Psoas muscle (tissue), 8 donors: ENCODE measurements at places on chromosomes 1 and 21. TPM values are rescaled to one million over a fixed set of nuclear protein-coding genes. Genes with fewer than 3 reads are reported as not detected.

PTGER3 gene
- 0.68 TPM for polyA plus RNA-seq

CYYR1 gene
- polyA plus RNA-seq, result 11.6 TPM

ETV3L gene
- not detected for polyA plus RNA-seq

UBE2G2 gene
- 55.3 TPM for polyA plus RNA-seq

RUNX3 gene
- polyA plus RNA-seq, result 0.16 TPM

HAO2 gene
- polyA plus RNA-seq, result not detected

SGIP1 gene
- 0.79 TPM for polyA plus RNA-seq

HORMAD1 gene
- not detected for polyA plus RNA-seq

PYHIN1 gene
- polyA plus RNA-seq, result not detected

LIN28A gene
- not detected for polyA plus RNA-seq

FCGR3A gene
- polyA plus RNA-seq, result 1.8 TPM

MAP10 gene
- 0.84 TPM for polyA plus RNA-seq

VHLL gene
- not detected for polyA plus RNA-seq

NCAM2 gene
- 0.18 TPM for polyA plus RNA-seq

GPR25 gene
- polyA plus RNA-seq, result not detected

EXO5 gene
- 8.5 TPM for polyA plus RNA-seq

TMEM200B gene
- 1.3 TPM for polyA plus RNA-seq

PHGDH gene
- polyA plus RNA-seq, result 1.4 TPM

NGF gene
- polyA plus RNA-seq, result 0.57 TPM

NPPA gene
- polyA plus RNA-seq, result 0.08 TPM

CYP2J2 gene
- polyA plus RNA-seq, result 3.9 TPM

VTCN1 gene
- polyA plus RNA-seq, result not detected

KRTAP21-2 gene
- polyA plus RNA-seq, result not detected

ERICH3 gene
- polyA plus RNA-seq, result 0.12 TPM

CSF3R gene
- polyA plus RNA-seq, result 1.6 TPM

PLD5 gene
- not detected for polyA plus RNA-seq

SLC25A34 gene
- 10.1 TPM for polyA plus RNA-seq

ARTN gene
- polyA plus RNA-seq, result 0.44 TPM

OR10Z1 gene
- not detected for polyA plus RNA-seq

CELA3A gene
- polyA plus RNA-seq, result 2.2 TPM

TYW3 gene
- 7.1 TPM for polyA plus RNA-seq

SV2A gene
- polyA plus RNA-seq, result 0.14 TPM

PTGS2 gene
- 0.03 TPM for polyA plus RNA-seq

RCAN1 gene
- 57.4 TPM for polyA plus RNA-seq

CRYAA gene
- not detected for polyA plus RNA-seq

MFSD2A gene
- polyA plus RNA-seq, result 0.35 TPM

PCAT6 gene
- polyA plus RNA-seq, result 0.57 TPM

KLHDC7A gene
- not detected for polyA plus RNA-seq

NT5C1A gene
- polyA plus RNA-seq, result 7.7 TPM

MATN1 gene
- 0.07 TPM for polyA plus RNA-seq

GNG4 gene
- polyA plus RNA-seq, result 0.05 TPM

ZNF593OS gene
- polyA plus RNA-seq, result 0.44 TPM

B3GALT2 gene
- 0.15 TPM for polyA plus RNA-seq

LYSMD1 gene
- 8.4 TPM for polyA plus RNA-seq
